ENCODE measurements at places on chromosomes 5 and 9. TPM values are rescaled to one million over a fixed set of nuclear protein-coding genes. Genes with fewer than 3 reads are reported as not detected.

The MZB1 gene
- not detected for total RNA-seq

- no peak for DNase-seq
These were observed 412 bp downstream of the RIOK2 start for GRCh38 chr5:97182571-97183099.

The IFNK gene
- not detected for total RNA-seq

GRCh38 chr5:176579323-176579722, 30.2 kb downstream of the CDHR2 start:
- DNase-seq = no peak

- no peak for DNase-seq
These were observed 72.1 kb upstream of the SREK1 start for GRCh38 chr5:66072031-66072430.

GRCh38 chr5:78845470-78845869, 139.6 kb downstream of the ARSB start:
- no peak for DNase-seq

GRCh38 chr5:129398026-129398678, 61.9 kb upstream of the ADAMTS19 start:
- DNase-seq = no peak

DNA sequence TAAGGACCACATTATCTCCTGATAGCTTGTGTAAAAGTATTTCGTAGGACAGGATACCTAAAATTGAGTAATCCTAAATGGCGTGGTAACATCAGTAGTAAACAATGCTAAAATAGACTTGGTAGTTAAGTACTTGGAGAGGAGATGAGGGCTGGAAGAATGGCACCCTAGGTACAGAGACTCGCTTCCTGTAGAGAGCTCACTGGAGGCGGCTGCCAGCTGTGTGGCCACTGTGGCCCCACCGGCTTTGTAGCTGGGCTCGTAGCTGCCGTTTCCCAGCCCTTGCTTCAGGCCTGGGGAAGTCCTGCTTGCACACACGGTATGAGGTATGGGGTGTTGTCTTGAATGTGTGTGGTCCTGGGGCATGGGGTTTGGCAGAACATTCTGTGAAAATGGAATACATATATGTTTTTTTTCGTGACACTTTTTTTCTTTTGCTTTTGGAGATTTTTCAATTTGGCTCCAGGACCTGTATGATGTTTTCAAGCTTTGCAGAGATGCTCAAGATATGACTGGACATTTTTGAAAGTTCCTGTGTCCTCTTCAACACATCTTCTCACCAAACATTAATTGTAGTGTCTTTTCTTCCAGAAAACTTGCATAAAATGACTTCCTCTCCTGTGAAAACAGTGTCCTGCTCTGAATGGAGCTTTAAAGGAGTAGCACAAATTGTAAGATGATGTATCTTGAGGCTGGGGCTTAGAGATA, 58.0 kb downstream of the RCL1 start:
- DNase-seq = no peak

The HTR4 gene
- total RNA-seq = not detected

DNA sequence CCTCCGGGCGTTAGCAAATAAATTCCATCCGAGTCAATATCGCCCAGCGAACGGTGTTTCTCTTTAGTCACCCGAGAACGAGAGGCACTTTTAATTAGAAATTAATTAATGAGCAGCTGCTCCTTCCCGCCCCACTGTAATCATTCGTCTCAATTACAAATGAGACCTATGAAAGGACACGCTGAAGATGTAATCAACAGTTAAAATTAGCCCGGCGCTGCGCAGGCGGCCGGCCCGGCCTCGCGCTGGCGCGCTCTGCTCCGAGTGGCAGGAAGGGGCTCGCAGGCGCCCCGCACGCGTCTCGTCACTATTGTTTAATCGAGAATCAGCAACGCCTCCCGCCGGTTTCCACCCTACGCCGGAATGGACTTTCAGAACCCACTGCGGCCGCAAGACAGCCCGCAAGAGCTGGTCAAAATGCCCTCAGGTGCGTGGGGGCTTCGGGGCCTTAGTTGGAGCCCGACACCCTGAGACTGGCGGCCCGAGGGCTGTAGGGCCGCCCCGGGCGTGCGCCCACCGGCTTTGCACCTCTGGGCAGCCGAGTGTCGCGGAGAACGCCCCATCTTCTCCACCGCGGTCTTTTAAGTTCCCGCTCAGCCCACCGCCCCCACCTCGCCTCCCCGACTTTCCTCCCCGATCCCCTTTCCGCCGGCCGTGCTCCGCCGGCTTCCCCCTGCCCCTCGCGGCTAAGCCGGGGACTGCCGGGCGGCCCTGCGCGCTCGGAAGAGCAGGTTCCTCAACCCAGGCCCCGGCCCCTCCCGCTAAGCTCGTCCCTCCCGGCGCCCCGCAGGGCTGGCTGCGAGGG, 597 bp upstream of the IRX4 start:
- DNase-seq = no peak

DNA sequence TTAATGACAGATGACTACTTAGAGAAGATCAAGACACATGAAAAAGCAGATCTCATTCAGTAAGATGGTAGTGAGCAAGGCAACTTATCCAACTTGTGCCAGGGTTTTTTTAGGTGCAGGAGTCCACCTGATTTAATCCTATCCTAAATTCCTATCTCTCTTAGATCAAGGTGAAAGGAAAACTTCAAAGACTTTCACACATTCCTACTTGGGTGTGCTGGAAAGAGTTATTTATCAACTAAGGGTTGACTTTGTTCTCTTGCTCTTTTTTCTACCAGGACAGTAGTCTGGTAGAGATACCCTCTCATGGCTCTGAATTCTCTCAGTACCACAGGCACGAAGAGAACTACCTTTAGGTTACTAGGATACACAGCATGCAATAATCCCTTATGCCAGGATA, 18.2 kb downstream of the TUT7 start:
- DNase-seq = no peak

DNA sequence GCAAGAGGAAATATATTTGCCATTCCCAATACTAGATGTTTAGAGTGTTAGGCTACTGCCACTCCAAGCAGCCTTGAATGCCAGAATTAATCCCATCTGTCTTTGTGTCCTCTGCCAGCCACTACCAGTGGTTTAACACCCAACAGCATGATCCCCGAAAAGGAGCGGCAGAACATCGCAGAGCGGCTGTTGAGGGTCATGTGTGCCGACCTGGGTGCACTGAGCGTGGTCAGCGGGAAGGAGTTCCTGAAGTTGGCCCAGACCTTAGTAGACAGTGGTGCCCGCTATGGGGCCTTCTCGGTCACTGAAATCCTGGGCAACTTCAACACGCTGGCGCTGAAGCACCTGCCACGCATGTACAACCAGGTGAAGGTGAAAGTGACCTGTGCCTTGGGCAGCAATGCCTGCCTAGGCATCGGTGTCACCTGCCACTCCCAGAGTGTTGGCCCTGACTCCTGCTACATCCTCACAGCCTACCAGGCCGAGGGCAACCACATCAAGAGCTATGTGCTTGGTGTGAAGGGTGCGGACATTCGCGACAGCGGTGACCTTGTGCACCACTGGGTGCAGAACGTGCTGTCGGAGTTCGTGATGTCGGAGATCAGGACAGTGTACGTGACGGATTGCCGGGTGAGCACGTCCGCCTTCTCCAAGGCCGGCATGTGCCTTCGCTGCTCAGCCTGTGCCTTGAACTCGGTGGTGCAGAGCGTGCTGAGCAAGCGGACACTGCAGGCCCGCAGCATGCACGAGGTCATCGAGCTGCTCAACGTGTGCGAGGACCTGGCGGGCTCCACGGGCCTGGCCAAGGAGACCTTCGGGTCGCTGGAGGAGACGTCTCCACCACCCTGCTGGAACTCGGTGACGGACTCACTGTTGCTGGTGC, 29.3 kb downstream of the AMBP start:
- DNase-seq = no peak

- no peak for DNase-seq
These were observed 129.7 kb downstream of the CEMIP2 start for GRCh38 chr9:71638627-71639026.

DNA sequence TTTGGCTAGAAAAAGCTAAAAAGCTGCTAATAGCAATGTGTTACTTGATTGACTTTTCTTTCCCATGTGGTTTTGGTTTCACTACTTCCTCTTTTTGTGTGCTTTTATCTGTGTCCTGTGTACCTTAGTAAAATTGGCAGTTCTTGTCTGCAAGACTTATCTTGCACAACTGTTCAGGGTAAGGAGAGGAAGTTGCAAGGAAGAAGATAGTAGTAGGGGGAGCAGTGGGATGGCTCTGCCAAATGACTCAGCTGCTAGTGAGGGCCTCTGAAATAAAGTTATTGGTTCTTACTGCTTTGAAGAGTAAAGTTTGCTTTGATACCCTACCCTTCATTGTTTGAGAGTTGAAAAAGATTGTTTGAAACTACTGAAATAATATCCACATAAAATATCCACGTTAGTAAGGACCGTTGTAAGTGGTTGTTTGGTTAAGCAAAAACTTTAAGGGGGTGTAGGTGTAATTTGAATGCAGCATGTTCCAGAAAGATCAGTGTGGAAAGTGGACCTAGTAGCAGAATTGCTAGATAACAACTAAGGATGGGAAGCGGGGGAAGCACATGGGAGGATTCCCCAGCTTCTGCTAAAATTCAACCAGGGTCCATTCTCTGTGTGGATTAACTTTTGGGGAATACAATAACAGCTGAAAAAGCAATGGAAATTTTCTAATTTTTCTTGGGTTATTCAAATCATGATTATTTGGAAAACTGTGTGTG, 123.5 kb downstream of the SCAMP1 start:
- DNase-seq = no peak

DNA sequence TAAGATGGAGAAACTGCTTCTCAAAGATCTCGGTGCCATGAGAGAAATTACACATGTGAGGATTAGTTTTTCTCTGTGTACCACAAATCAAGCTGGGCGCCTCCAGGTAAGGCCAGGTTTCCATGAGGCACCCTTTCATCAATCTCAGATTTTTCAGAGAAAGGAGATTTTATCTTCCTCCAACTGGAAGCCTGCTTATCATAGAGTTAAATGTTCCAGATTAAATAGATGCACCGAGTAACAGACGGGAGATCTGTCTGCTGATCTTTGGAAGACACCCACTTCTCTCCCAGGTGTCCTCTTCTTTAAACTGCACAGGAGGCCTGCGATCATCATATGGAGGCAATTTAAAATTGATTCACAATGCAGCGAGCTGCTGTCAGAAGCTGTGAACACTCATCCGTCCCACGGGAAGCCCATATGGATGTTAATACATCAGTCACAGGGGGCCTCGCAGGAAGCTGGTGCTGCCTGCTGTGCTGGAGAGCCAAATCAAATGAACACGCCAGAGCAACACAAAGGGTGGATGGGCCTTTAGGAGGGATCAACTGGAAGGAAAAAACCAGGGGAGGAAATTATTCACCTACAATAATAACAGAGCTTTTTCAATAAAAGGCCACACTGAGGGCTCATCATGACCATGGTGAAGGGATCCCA, 93.3 kb downstream of the TLE1 start:
- no peak for DNase-seq

DNA sequence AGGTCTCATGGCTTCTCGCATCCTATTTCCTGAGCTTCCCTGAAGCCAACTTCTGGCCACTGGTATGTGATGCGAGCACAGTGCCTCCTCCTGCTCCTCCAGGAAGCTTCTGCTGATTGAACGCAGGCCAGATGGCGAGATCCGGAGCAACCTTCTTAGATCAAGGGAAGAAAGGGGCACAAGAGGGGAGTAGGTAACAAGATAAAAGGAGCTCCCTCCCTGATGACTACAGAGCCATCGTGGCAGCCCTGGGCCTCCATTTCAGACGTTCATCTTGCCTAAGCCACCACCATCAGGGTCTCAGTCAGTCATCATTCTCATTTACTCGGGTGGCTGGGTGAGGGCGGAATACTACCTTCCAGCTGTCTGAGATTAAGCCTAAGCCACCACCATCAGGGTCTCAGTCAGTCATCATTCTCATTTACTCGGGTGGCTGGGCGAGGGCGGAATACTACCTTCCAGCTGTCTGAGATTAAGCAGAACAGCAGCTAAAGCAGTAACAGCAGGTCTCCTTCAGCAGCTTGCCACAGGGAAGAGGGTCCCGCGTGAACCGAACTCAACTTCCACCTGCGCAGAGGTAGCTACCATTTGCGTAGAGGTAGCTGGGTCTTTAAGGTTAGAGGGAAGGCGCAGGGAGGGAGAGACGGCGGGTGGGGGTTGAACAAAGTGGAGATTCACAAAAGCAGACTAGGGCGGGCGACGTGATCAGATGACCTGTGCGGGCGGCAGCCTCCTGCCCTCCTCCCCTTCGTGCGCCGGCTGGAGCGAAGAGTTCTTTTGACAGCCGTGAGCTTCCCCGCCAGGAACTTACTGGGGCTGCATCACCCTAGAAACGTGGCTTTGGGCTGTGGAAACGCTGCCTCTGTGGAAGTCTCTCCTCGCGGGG, 27.9 kb upstream of the MGAT1 start:
- DNase-seq = no peak

DNA sequence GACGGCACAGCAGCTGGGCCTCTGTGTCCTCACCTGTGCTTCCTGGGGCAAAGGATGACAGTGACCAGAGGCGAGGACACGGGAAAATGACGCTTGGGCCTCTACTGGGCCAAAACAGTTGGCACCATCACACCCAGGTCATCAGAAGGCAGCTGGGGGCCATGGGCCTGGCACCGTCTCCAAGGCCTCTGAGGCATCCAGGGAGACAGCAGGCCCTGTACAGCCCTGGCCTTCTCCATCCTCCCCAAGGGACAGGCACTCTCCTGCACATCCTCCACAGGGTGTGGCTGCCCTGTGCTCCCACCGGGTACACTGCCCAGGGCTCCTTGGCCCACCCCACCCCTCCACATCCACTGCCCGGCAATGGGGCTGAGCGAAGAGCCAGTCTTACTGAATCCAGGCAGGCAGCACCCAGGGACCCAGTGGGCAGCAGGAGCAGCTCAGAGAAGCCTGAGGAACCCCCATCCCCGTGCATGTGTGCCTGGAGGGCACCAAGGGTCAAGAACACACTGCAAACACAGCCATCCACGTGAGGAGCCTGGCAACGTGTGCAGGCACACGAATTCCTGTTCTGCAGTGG, 4.0 kb downstream of the LPCAT1 start:
- no peak for DNase-seq

DNA sequence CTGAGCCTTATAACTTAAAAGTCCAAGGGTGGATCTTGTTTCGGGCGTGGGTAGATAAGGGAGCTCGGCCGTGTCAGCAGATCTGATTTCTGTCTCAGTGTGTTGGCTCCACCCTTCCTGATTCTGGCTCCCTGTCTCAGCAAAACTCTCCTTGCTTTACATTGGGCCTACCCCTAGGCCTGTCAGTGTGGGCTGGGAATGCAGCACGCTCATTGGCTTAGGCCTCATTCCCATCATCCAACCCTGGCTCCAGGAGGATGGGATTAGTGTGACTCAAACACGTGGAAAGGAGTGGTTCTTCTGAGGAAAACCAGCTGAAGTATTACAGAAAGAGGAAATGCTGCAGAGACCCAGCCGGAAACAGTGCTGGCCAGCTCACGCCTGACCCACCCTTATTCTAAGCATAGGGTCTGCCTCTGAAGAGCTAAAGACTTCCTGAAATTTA, 59.9 kb downstream of the ZFAND5 start:
- DNase-seq = no peak

GRCh38 chr5:35745193-35745592, 111.5 kb upstream of the IL7R start:
- no peak for DNase-seq

Data from SJSA1 (cell line).